ENCODE measurements at places on chromosomes 11 and 22.

DNA sequence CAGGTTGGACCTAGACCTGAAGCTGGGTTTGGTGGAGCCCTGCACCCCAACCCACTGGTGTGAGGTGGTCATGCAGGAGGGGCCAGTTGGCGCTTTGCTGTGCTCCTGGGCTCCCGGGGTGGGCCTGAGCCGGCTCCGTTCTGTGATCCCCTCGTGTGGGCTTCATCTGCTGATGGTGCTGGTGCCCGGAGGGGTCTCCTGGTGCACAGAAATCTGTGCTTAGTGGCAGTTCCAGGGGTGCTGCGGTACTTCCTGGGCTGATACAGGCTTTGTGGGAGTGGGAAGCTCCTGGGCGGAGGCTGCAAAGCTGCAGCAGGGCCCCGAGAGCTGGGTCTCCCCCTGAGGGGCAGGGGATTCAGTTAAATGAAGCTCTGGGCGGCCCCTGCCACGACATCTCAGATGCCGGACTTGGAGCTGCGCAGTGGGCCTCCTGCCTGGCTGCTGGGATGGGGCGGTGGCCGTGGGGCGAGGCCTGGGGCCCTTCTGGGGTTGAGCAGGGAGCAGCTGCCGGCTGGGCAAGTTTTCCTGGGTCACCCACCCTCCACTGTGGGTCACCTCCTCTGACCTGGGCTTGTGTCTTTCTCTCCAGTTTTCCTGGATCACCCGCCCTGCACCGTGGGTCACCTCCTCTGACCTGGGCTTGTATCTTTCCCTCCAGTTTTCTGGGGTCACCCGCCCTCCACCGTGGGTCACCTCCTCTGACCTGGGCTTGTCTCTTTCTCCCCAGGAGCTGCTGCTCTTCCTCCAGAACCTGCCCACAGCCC is 410.5 kb downstream of the TBC1D22A start:
- no peak for DNase-seq

- no peak for DNase-seq
Measured at GRCh38 chr11:106523171-106523570, 445.7 kb downstream of the AASDHPPT start.

GRCh38 chr11:47259232-47259977 is 1.6 kb downstream of the NR1H3 start:
- DNase-seq: no peak

- DNase-seq: no peak
Measured at GRCh38 chr11:68813773-68814172, 27.9 kb downstream of the CPT1A start.

DNA sequence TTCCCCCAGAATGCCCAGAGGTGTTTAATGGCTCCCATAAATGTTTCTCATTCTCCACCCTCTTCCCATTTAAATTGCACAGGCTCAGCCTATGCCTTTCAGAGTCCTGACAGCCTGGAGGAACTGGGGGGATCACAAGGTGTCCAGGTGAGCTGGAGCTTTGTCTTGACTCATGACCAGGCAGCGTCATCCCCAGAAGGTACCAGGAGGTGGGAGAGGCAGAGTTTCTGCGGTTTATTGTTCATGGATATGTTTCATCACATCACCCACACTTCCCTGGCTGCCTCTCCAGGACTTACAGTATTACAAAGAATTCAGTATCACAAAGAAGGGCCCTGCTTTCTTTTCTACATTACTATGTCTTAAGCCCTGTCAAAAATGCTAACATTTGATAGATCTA is 103.2 kb upstream of the GALNT18 start:
- no peak for DNase-seq

- no peak for DNase-seq
Measured at GRCh38 chr22:49540913-49541692, 286.6 kb downstream of the BRD1 start.

- no peak for DNase-seq
Measured at GRCh38 chr11:77418971-77419597, 54.8 kb downstream of the PAK1 start.
